ENCODE measurements at places on chromosomes 7 and 10. TPM values are rescaled to one million over a fixed set of nuclear protein-coding genes. Genes with fewer than 3 reads are reported as not detected.

Gene ANKRD61
- 2.4 TPM for polyA plus RNA-seq

GRCh38 chr7:222716-223041, 30.3 kb downstream of the FAM20C start:
- no peak for DNase-seq

DNA sequence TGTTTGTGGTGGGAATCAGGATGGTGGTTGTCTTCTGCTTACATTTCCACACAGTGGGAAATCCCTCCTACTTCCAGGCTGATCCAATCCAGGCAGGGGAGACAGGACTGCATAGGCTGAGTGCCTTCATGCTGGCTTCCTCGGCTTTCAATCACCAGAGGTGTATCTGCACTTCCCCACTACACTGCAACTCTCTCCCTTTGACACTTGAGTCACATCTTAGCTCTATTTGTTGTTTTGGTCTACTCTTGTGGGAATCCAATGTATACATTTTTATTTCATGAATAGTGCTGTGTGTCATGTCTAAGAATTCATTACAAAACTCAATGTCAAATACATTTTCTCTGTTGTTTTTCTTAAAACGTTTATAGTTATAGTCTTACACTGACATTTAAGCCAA, 735.6 kb downstream of the XPNPEP1 start:
- DNase-seq = no peak

Gene PRSS1
- 0.15 TPM for polyA plus RNA-seq

Gene FXYD4
- not detected for polyA plus RNA-seq

- DNase-seq = no peak
Measured at GRCh38 chr7:66281678-66282590, 76.8 kb downstream of the TPST1 start.

GRCh38 chr10:69860271-69860670, 58.6 kb downstream of the COL13A1 start:
- no peak for DNase-seq

DNA sequence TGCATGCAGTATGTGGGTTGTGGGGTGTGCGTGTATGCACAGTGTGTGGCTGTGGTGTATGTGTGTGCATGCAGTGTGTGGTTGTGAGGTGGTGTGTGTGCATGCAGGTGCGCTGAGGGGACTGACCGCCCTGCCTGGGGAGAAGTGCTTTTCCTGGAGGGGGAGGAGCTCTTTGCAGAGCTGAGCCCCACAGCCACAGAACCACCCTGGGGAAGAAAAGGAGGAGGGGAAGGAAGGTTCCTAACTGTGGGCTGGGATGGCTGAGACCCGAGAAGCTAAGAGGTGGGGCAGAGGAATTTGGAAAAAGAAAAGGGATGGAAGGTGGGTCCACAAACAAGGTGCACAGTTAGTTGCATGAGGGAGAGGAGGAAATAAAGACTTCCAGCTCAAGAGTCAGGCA, at the start of gene TRPV5:
Gene TRPV5, minus strand, starts transcription at position 123 of the 400 bp plus-strand sequence. CDS start 287 bp downstream, outside the sequence.
- no peak for DNase-seq

DNA sequence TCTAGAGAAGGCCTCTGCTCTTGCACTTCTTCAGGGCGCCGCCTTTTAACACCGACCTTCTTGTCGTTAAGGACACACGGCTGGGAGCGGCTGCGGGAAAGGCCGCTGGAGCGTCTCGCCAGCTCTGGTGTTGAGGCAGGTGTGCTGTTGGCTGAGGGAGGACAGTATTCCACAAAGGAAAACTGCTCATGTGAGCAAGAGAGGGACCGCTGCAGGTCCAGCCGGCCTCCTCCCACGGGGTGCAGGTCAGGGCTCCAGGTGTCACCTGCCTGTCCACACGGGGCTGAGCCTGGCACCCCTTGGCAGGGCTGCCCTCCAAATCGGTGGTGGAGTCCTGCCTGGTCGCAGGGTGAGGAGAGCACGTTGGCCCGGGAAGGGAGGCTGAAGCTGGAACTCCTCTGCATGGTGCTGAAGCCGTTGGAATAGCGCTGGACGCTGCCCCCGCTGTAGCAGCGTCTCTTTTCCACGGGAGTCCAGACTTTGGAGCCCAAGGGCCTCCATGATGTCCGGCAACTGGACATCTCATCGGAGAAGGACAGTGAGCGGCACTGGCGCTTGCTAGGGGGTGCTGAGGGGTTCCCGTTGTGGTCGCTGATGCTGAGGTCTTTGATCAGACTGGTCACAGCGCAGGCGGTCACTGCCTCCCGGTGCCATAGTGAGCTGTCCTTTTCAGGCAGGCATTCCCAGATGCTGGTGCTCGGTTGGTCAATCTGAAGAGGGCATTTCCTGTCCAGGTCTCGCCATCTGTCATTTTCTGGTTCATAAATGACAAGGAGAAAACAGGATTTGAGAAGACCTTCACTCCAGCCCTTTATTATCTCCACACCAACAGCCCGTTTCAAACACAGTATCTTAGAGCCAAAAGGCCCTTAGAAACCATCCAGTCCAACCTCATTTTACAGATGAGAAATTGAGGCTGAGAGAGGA, 62.3 kb downstream of the FAM53B start:
- no peak for DNase-seq

- no peak for DNase-seq
Measured at GRCh38 chr7:27164367-27165088, 809 bp downstream of the HOXA9 start.

DNA sequence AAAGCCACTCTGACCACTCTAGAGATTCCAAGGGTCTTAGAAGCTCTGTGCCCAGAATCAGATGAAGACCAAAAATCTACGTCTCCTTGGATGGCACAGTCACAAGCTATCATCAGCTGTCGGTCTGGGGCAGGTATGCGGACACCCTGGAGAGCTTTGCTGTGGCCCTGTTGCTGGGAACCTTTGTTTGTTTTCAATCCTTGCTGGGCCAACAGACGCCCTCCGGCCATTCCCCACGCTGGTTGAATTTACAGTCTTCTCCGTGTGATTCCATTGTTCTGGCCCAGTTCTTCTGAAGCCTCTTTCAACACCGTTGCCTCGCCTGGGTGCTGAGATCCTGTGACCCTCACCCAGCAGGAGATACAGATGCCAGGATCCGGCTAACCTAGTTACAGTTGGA, 149.4 kb upstream of the PFKP start:
- no peak for DNase-seq

Gene GAD2
- 1.7 TPM for polyA plus RNA-seq

DNA sequence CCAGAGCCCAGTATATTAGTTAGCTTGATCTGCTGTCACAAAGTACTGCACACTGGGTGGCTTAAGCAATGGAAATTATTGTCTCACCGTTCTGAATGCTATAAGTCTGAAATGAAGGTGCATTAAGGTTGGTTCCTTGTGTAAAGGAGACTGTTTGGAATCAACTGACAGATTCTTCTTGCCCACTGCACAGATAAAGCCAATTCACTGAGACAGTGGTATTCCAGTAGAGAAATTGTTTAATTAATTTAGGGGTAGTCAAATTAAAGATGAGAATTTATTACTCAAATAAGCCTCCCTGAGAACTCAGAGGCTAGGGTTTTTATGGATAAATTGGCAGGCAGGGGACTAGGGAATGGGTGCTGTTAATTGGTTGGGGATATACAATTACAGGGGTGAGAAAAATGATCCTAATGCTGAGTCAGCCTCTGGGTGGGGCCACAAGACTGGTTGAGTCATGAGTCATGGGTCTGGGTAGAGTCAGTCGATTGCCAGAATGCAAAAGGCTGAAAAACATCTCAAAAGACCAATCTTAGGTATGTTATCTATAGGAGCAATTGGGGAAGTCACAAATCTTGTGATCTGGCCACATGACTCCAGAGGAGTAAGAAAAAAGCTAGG, 23.5 kb upstream of the SAMD9L start:
- DNase-seq = no peak

DNA sequence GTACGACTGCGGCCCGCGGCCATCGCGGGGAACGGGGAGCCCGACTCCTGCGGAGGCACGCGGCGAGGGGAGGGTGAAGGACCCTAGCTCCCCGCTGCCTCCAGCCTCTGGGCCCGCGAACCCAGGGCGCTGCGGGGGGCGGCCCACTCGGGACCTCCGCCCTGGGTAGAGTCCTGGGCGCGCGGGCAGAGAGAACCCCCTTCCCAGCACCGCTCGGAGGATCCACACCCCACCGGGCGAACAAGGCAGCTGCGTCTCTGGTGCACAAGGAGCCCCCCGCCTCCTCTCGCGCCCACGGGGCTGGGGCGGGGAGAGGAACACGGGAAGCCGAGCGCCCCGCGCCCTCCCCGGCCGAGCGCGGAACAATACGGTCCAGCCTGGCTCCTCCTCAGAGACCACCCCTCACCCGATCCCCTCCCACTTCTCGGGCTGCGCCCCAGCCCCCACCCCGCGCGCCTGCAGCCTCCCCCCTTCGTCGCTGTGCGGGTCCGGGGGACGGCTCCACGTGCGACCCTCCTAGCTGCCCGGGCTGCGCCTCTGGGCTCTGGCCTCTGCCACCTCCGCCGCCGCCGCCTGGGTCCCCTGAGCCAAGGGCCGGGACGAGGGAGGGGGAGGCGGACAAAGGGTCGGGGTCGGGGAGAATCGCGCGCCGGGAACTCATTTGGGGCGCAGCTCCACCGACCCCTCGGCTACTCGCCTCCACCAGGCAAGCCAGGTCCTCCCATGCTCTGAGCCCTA, at the start of gene WDR86:
Gene WDR86, minus strand, starts transcription at position 372 of the 738 bp plus-strand sequence. CDS start 449 bp downstream, outside the sequence.
- DNase-seq = peak; percentile 30

DNA sequence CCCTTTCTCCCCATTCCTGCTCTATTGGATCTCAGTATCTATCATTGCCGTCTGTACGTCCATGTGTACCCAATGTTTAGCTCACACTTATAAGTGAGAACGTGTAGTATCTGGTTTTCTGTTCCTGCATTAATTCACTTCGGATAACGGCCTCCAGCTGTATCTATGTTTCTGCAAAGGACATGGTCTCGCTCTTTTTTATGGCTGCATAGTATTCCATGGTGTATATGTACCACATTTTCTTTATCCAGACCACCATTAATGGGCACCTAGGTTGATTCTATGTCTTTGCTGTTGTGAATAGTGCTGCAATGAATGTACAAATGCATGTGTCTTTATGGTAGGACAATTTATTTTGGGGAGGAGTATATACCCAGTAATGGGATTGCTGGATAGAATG, 94.4 kb upstream of the MPP7 start:
- no peak for DNase-seq

- DNase-seq = peak; percentile 72
Measured at GRCh38 chr10:104026762-104027161, 58.9 kb downstream of the COL17A1 start.

DNA sequence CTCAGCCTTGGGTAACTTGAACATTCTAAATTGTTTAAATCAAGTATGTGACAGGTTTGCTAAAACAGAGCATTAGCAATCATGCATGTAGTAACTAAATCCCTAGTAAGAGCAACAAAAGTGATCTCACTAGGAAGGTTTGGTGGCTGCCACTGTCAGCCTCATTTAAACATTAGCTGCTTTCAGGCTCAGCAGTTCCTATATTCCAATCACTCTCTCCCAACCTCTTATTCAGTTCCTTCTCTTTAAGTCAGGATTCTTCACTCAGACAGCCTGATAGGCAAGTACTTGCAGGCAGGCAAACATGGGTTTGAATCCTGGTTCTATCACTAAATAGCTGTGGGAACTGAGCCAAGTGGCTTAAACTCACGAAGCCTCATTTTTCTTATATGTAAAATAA, 3.6 kb downstream of the CREB3L2 start:
- no peak for DNase-seq

GRCh38 chr10:13001041-13001886, at the start of gene CCDC3:
Gene CCDC3, minus strand, starts transcription at chr10:13001713. Its CDS starts 143 bp downstream, at chr10:13001570.
- no peak for DNase-seq

GRCh38 chr7:46178661-46179060, 257.6 kb upstream of the IGFBP3 start:
- no peak for DNase-seq

GRCh38 chr10:541750-542371, 147.6 kb downstream of the DIP2C start:
- peak; percentile 57 for DNase-seq

Gene RAPGEF5
- 29.8 TPM for polyA plus RNA-seq

Gene CTAGE4
- 18.7 TPM for polyA plus RNA-seq

- DNase-seq = no peak
Measured at GRCh38 chr10:97207756-97208346, 22.1 kb upstream of the SLIT1 start.

GRCh38 chr7:94999069-94999351, 91.6 kb downstream of the PPP1R9A start:
- DNase-seq = no peak

DNA sequence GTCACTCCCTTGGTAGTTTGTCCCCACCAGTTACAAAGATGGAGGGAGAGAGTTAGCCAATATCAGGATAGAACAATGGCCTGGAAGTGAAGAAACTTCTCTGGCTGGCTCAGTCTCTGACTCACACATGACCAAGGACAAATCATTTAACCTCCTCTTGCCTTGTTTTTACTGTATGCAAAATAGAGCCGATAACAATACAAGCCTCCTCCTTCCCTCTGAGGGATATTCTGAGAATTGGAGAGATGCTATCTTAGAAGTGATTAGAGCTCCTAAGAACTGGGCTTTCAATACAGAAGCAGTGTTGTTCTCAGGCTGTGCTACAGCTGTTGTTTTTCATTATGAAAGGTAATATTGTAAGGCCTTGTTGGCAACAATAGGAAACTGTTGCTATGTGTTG, 87.7 kb upstream of the EGR2 start:
- DNase-seq = no peak

Gene RPA3
- polyA plus RNA-seq = 30.5 TPM

Gene CHCHD2
- 342 TPM for polyA plus RNA-seq

Gene PRLHR
- 1.1 TPM for polyA plus RNA-seq

GRCh38 chr7:144508702-144509101, 105.2 kb upstream of the NOBOX start:
- no peak for DNase-seq

DNA sequence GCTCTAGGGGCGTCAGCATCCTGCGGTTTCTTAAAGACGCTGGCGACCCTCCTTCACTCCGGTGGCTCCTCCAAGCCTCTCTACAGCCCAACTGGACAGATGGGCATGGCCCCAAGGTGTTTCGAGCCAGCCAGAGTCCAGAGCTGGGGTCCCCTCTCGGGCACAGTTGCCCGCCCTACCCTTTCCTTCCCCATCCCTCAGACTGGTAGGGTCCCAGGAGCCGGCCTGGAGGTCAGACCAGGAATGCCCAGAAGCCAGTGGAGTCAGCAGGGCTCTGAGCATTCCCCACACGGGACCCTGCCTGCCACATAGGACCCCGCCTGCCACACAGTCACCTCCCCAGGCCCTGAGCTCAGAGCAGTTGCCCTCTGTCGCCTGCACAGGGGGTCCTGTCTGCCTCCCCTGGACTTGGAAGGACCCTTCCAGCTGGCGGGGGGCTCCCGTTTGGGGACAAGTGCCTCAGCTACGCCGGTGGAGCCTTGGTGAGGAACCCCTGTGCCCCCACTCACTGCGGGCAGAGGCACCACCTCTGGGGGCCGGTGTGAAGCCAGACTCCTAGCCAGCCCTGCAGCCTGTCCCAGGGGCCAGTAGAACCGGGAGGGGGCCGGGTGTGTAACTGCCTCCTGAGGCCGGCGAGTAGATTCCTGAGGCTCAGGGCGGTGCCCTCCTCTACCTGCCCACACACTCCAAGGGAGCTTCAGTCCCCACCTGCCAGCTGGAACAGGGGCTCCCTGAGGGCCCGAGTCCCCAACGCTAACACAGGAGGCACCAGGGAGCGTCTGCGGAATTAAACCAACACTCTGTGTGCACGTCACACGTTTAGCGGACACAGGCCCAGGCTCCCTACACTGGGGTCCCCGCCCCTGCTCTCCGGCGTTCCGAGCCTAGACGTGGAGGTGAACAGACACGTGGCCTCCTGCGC, 19.4 kb upstream of the PDGFA start:
- peak; percentile 79 for DNase-seq

GRCh38 chr10:12971001-12971788, 30.3 kb downstream of the CCDC3 start:
- DNase-seq = no peak

Data from large intestine (tissue), 12 donors.